ENCODE measurements at places on chromosomes 5 and 9.

DNA sequence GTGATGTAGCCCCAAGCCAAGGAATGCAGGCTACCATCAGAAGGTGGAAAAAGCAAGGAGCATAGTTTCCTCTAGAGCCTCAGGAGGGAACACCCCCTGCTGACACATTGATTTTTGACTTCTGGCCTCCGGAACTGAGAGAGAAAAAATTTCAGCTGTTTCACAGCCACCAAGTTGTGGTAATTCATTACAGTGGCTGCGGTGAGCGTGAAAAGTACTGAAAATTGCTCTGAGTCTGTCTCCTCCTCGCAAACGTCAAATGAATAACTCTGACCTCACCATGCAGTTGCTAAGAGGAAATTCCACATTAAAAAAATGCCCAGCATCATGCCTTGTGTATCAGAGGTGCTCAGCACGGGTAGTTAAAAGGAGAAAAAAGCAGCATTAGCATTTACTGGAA, 277.9 kb upstream of the MSX2 start:
- DNase-seq, result no peak

DNA sequence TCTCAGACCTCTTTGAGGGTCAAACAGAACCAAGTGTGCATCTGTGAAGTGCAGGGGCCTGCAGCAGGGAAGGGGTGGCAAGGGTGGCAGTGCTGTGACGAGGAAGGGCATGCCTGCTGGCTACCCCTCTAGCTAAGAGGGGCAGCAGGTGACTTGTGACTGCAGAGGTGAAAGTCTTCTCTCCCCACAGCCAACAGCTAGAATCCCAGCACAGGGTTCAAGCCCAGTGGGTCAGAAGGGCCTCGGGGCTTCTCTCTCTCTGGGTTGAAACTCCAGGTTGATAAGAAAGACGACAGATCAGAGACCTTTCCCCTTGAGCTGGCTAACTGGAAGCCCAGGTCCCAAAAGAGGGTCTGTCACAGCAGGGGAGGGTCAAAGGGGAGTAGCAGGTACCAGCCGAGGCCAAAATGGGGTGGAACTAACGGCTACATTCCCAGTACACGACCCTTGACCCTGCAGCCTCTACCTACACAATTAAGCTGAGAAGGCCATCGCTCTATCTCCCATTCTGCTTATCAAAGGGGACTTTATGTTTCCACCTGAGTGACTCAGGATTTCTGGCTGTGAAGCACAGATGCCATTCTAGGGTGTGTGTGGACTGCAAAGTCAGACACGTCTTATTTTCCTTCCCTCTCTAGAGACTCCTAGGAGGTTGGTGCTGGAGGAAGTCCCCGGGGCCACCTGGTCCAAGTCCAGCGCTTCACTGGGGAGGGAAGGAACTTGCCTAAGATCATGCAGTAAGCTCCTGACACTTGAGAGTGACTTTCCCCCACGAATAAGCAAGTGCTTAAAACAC, 14.6 kb downstream of the ANKS6 start:
- no peak for DNase-seq

DNA sequence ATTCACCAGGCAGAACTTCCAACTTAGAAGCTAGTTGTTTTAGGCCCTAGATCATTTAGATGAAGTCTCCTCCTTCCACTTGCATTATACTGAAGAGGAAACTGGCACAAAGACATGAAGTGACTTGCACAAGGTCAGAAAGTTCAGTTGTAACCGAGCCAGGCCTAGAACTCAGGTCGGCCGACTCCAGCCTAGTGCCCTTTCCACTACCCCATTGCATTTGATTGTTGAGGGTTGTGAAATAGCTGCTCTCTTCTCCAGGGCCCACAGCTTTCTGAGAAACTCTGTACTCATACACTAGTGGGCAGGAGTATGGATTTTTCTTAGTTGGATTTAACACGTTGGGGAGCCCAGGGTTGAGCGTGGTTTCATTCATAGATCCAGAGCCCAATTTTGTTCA, 5.6 kb downstream of the ZNF462 start:
- DNase-seq, result no peak

- DNase-seq, result no peak
These were observed 13.1 kb downstream of the PSD2 start for GRCh38 chr5:139808481-139809330.

DNA sequence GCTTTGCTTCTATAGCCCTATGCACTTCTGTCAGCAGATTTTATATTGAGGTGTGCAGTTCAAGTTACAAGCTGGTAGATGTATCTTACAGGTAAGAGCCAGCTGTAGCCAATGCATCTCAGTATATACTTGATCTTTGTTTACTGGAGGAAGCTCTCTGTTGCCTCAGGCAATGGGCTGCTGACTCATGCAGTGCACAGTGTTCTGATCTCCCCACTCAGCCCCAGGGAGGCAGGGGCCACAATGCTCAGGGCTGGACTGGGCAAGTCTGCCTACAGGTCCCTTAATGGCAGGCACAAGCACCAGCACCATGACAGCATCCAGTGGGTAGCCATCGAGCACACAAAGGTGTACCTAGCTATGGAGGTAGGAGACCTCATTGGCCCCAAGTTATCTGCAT, 178.8 kb upstream of the CDH10 start:
- no peak for DNase-seq

GRCh38 chr5:121688781-121689180, 162.9 kb upstream of the FTMT start:
- no peak for DNase-seq

- DNase-seq, result no peak
These were observed 143.4 kb upstream of the IER5L start for GRCh38 chr9:129321286-129322021.

DNA sequence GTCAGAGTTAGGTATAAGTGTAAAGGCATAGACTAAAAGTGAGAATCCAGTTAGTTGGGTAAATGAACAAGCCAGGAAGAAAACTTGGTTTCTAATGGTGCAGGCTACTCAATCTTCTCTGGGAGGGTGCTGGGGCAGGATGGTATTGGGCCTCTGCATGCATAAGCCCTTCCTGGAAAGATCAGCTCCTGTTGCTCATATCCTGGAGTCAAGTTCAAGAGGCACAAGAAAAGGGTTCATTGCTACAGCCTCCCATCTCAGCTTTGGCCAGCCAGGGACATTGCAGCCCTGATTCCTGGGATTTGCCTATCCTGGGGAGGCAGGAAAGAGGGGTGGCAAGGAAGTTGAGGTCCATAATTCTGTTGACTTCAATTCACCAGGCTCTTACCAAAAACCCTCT, 40.7 kb upstream of the ATP6V1G1 start:
- DNase-seq, result no peak

- DNase-seq, result no peak
These were observed 54.8 kb upstream of the COL15A1 start for GRCh38 chr9:98888801-98889421.

DNA sequence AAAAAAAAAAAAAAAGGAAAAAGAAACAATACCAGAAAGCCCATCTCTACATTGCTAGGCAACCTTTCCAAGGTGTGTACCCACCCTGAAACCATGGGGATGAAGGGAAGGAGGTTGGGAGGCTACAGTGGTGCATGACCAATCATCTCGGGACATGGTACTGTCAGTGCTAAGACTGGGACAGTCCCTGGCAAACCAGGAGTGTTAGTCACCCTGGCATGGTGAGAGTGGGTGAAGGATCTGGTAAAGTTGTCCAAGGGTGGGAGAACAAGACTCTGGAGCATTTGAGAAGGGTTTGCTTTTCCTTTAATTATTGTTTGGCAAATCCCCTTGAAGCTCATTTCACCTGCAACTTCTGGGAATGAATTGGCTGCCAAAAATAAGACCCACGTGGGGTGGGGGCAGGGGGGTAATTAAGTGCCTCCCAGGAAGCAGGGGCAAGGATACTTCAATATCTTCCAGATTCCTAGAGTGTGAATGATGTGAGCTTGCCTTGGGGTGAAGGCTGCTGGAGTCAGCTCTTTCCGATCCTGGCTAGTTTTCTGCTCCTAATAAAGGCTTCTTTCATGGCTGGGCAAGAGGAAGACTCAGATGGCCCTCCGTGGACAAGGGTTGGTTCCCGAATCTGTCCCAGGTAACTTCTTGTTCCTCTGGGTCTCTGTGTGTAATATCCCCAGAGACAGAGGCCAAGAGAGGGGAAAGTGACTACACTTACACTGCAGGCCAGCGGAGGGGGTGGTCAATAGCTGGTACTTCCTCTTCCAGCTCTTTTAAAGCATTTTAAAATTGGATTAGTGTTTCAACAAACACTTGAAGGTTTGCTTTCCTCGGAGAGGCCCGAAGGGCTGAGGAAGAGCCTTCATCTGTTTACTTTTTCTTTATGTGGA, 61.6 kb upstream of the SPRY4 start:
- no peak for DNase-seq

- no peak for DNase-seq
These were observed 2.2 kb downstream of the CACFD1 start for GRCh38 chr9:133461975-133462374.

GRCh38 chr5:120466341-120467006, 2.4 kb downstream of the PRR16 start:
- no peak for DNase-seq

- no peak for DNase-seq
These were observed 75.4 kb upstream of the CDKN2B start for GRCh38 chr9:22084336-22085035.

GRCh38 chr5:168773226-168773625, 194.1 kb upstream of the PANK3 start:
- no peak for DNase-seq

DNA sequence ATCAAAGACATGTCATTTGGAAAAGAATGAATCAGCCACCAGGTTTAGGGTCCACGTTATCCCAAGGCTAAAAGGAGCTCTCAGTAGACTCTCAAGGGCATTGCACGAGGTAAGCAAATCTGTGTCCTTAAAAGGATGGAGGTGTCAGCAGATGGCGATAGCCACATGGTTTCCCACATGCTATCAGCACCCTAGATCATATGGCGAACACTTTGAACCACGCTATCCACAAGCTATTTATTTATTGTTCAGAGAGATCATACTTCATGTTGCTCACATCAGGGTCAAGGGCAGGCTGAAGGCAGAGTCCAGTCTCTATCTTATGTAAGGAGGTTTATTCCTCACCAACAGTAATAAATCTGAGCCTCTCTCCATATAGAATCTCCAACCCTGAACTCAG, 43.7 kb downstream of the CDH6 start:
- no peak for DNase-seq

DNA sequence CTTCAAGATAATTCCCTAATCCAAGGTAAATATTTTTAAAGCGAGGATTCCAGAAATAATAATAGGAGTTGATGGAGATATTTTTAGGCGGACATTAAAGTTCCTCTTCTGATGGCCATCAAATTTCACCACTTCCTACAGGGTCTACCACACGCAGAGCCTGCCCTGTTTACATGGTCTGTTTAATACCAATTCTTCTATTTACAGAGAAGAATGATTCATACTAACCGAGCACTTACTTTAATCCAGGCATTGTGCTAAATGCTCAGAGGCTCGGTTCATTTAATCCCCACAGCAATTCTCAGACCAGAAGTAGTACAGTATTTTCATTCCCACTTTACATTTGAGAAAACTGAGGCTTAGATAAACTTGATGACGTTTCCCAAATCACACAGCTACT, 3.0 kb upstream of the ITGA1 start:
- DNase-seq, result no peak

- DNase-seq, result no peak
These were observed 385.6 kb downstream of the MLLT3 start for GRCh38 chr9:20236676-20237075.

- DNase-seq, result no peak
These were observed 1.3 kb downstream of the SEMA6A start for GRCh38 chr5:116573279-116573701.

DNA sequence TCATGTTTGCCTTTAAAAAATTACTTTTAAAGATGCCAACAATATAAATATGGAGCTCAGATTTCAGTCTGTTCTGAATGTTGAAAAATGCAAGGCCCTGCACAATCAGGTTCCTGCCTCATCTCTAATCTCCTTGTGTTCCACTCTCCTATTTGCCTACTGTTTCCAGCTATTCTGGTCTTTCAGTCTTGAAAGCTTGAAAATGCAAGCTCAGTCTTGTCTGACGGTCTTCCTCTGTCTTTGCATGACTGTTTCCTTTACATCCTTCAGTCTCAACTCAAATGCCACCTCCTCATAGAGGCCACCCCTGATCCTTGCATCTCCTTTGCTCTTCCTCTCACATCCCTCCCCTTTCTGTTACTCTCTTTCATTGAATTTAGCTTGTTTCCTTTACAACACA, 354.9 kb downstream of the KIF4B start:
- no peak for DNase-seq

- no peak for DNase-seq
These were observed 11.9 kb upstream of the FER start for GRCh38 chr5:108735790-108736189.

DNA sequence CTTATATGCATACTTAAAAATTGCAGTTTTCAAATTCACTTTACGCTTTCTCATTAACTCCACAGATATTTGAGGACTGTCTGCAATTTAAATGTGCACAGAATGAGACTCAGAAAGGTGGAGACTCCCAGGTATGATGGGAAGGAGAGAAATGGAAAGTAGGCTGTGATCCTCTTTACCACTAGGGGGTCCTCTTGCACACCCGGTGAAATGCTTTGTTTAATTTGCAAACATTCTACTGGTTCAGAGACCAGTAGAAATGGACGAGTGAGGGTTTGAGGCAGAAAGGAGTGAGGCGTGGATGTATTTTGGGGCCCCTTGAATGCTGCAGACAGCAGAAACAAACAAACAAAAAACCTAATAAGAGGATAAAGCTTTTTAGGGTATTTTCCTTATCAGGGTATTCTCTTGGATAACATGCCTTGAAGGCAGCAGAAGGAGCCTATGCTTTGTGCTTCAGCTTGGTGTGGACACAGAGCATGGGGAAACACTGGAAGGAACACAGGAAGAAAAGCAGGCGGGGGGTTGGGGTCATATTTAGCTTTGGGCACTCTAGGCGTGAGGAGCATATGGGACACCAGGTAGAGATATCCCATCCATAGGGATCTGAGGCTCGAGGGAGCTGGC, 410.1 kb downstream of the DMRT2 start:
- DNase-seq, result peak; percentile 17

GRCh38 chr9:86732514-86733171, 214.7 kb downstream of the GAS1 start:
- no peak for DNase-seq

- no peak for DNase-seq
These were observed 53.6 kb upstream of the SIMC1 start for GRCh38 chr5:176184608-176185132.

Measured in pons (tissue), 1 donor.